GM23248 (cell line): ENCODE measurements at places on chromosomes 16 and 17. TPM values are rescaled to one million over a fixed set of nuclear protein-coding genes. Genes with fewer than 3 reads are reported as not detected.

GRCh38 chr17:54451051-54451450, 449.6 kb upstream of the TOM1L1 start:
- H3K36me3 ChIP-seq, result no peaks in the 10 kb centered on the region
- no peaks in the 10 kb centered on the region for H3K27me3 ChIP-seq
- H3K27ac ChIP-seq, result no peak overlapping the region
- no peak for DNase-seq
- H3K4me1 ChIP-seq, result no peaks in the 10 kb centered on the region
- H3K4me3 ChIP-seq, result no peak overlapping the region

DNA sequence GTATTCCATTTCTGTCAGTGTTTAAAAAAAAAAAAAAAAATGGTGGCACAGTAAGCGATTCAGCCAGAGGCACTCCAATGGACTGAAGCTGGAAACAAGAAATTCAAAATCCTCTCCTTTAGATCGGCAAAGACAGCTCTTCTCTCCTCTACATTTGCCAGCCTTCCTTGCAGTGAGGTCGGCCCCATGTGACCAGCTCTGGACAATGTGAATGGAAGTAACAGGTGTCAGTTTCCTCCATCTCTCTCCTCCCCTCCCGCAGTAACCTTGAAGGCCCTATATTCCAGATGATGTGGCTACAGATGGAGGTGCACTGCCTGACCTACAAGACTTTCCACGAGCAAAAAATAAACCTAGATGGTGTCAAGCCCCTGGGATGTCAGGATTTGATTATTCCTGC, 15.0 kb downstream of the CUEDC1 start:
- no peaks in the 10 kb centered on the region for H3K36me3 ChIP-seq
- DNase-seq, result no peak

GRCh38 chr16:15976929-15977637, 27.7 kb downstream of the ABCC1 start:
- H3K27ac ChIP-seq, result peak overlapping the region; percentile 97
- H3K27me3 ChIP-seq, result no peaks in the 10 kb centered on the region
- H3K36me3 ChIP-seq, result peaks cover 4% of the 10 kb centered on the region; the same call in 1 of the 2 replicates

The TLCD3B gene
- total RNA-seq, result not detected in 2 replicates

- H3K4me3 ChIP-seq, result no peak overlapping the region
- no peaks in the 10 kb centered on the region for H3K36me3 ChIP-seq
- no peak for DNase-seq
Measured at GRCh38 chr17:20925954-20926353, 116.9 kb downstream of the USP22 start.

- 0 out of 2 replicates have a peak overlapping the region, but pooled peaks have one; percentile 86 for H3K4me3 ChIP-seq
- peaks cover 23% of the 10 kb centered on the region for H3K4me1 ChIP-seq
- peak; percentile 74 for DNase-seq
- no peaks in the 10 kb centered on the region for H3K27me3 ChIP-seq
Measured at GRCh38 chr16:89505204-89506112, 2.7 kb upstream of the SPG7 start.

GRCh38 chr16:74605746-74606520, 981 bp downstream of the GLG1 start:
- no peaks in the 10 kb centered on the region for H3K27me3 ChIP-seq
- peak overlapping the region; percentile 94 for H3K27ac ChIP-seq
- peak overlapping the region; percentile 93 for H3K4me3 ChIP-seq
- no peaks in the 10 kb centered on the region for H3K36me3 ChIP-seq
